ENCODE measurements at places on chromosomes 7 and 10.

GRCh38 chr7:132636581-132636980 is 60.3 kb upstream of the PLXNA4 start:
- DNase-seq: no peak

GRCh38 chr10:131898061-131898460 is 2.7 kb upstream of the PPP2R2D start:
- no peak for DNase-seq

DNA sequence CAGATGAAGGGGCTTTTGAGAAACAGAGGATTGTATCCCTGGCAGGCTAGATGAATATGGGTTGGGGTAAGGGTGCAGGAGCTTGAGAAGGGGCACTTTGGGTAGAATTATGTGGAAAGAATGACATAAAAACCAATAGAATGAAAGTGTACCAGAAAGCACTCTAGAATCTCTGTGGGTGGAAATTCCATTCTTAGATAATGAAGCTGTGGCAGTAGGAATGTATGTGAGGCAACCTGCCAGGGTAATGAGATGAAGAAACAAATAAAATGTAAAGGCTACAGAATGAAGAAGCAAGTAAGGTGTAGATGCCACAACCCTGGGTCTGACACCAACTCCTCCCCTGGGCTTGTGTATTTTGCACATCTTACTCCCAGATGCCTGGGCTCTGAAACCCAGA is 16.8 kb downstream of the NOBOX start:
- peak; percentile 78 for DNase-seq

DNA sequence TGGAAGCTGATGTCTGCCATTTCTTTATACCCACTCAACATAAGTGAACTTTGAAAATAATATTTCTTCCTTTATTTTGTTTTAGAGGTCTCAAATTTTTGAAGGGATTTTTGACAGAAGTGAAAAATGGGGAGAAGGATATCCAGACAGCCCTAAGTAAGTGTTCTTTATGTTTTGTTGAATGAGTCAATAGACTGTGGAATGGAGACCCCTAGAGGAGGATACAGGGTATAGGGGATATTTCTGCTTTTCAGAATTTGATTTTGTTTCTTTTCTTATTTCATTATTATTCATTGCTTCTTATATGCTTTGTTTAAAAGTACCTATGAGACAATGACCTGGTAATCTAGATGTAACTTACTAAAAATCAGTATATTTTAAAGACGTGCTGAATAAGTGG is 34.4 kb downstream of the PLEKHA8 start:
- DNase-seq: peak; percentile 51

DNA sequence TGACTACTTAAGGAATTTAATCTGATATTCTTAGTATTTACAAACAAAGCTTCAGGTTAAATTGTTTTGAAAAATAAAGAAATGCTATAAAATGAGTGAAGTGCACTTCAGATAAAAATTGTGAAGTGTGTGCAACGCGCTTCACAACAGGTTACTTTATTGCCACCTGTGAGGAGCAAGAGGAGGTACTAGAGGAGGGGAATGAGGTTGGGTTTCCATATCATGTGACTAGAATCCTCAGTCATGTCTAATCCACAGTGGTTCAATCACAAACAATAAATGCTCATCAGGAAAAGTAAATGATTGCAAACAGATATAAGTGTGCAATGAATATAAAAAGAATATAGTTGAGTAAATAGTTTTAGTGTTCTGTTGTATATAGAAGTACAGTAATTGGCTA is 34.5 kb upstream of the CD36 start:
- no peak for DNase-seq
